ENCODE measurements at places on chromosomes 16 and 17. TPM values are rescaled to one million over a fixed set of nuclear protein-coding genes. Genes with fewer than 3 reads are reported as not detected.

The KCNH6 gene
- total RNA-seq, result not detected

The ZNF646 gene
- total RNA-seq, result 32.4 TPM

The KRTAP9-8 gene
- total RNA-seq, result not detected

The SREBF1 gene
- 132 TPM for total RNA-seq

The LHX1 gene
- total RNA-seq, result 1.1 TPM

The CCL7 gene
- total RNA-seq, result not detected

- H3K27ac ChIP-seq, result no peak overlapping the region
- no peak overlapping the region for H3K4me3 ChIP-seq
- H3K4me1 ChIP-seq, result peaks cover 22% of the 10 kb centered on the region
- H3K27me3 ChIP-seq, result no peaks in the 10 kb centered on the region
- DNase-seq, result no peak
Measured at GRCh38 chr17:40936976-40937375, 470 bp downstream of the KRT23 start.

DNA sequence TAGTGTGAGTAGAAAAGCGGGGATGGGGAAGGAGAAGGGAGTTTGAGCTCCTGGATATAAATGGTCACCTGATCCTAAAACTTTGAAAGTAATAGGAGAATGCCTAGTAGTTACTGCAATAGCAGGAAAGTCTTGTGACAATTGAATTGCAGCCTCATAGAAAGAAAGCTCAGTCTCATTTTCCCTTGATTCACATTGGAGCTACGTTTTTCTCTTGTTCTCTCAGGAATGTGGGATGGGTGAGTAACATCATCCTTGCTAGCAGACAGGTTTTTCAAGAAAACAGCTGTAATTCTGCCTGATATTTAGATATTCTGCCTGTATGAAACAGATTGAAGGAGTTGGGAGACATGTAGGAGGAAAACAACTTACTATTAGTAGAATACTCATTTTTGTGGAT is 25.3 kb downstream of the SF3B3 start:
- H3K36me3 ChIP-seq, result peaks cover 19% of the 10 kb centered on the region
- no peaks in the 10 kb centered on the region for H3K4me1 ChIP-seq
- no peak overlapping the region for H3K4me3 ChIP-seq
- no peaks in the 10 kb centered on the region for H3K27me3 ChIP-seq

DNA sequence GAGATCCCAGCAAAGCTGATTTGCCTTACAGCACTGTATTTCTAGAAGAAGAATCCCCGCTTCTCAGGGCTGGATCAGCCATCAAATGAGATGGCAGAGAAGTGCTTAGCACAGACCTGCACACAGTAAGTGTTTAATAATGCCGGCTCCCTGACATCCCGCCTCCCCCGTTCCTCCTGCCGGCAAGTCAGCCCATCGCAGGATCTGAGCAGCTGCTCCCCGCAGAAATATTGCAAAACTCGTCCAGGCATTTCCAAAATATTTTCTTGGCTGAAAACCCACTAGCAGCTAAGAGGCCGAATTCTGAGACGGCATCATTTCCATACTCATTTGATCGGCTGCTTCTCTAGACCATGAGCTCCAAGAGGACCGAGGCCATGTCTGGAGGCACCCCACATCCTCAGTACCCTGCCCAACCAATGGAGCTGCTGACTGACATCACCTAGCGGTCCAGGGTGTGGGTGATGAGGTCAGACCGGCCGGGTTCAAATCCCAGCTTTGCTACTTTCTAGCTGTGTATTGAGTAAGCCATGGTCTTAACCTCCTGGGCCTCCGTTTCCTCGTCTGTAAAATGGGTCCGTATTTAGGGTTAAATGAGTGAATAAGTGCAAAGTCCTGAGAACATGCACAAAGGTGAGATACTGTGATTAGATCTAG is 251.5 kb downstream of the KATNIP start:
- no peak overlapping the region for H3K4me3 ChIP-seq
- DNase-seq, result no peak
- H3K27me3 ChIP-seq, result peaks cover 48% of the 10 kb centered on the region
- H3K36me3 ChIP-seq, result no peaks in the 10 kb centered on the region
- no peak overlapping the region for H3K27ac ChIP-seq
- no peaks in the 10 kb centered on the region for H3K4me1 ChIP-seq

- H3K27me3 ChIP-seq, result no peaks in the 10 kb centered on the region
- no peak overlapping the region for H3K4me3 ChIP-seq
- no peak for DNase-seq
- peaks cover 8% of the 10 kb centered on the region for H3K4me1 ChIP-seq
Measured at GRCh38 chr17:69760562-69760961, 314.5 kb upstream of the KCNJ16 start.

DNA sequence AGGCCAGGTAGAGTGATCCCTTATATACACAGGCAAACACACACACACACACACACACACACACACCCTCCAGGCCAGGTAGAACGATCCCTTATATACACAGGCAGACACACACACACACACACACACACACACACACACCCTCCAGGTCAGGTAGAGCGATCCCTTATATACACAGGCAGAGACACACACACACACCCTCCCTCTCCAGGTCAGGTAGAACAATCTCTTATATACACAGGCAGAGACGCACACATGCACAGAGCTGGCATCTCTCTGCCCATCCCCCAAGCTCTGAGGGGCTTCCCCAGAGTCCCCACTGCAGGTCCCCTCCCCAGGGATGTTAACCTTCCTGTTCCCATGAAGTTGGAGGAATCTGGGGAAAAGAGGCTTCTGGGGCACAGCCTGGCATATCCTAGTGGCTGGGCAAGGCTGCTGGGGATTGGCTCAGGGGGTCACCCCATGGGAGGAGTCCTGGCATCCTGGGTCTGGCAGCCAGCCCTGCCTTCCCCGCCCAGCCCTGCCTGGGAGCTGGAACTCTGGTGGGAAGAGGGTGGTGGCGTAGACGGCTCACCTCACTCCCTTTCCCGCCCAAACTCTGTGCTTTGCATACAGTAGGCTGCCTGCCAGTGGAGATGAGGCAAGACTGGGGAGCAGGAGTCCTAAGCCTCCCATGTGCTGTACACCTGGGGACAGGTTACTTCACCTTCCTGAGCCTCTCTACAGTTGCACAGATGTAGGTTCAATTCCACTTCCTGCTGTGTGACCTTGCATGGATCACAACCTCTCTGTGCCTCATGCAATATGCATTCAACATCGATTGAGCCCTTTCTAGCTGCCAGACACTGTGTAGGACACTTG is 41.8 kb downstream of the TEKT5 start:
- no peak overlapping the region for H3K4me3 ChIP-seq
- no peaks in the 10 kb centered on the region for H3K36me3 ChIP-seq
- H3K4me1 ChIP-seq, result no peaks in the 10 kb centered on the region
- no peak for DNase-seq

DNA sequence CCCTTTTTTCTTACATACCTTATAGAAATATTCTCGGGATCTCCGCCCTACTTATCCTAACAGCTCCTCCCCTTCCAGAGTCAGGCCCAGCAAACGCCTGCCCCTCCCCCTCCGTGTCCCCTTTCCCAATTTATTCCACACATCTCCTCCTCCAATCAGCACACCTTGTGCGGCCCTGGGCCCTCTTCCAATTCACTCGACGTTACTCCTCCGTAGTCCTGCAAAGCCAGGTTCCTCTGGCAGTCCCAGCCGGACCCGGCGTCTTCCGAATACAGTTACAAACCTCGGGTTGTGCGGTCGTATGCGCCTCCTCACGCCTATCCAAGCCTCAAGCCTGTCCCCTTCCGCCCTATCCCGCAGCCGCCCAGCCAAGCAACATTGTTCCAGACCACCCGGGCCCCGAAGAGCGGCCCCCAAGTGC is 677 bp downstream of the CBX1 start:
- H3K4me3 ChIP-seq, result peak overlapping the region; percentile 99
- H3K27ac ChIP-seq, result peak overlapping the region; percentile 97
- peak; percentile 62 for DNase-seq
- H3K27me3 ChIP-seq, result no peaks in the 10 kb centered on the region
- H3K36me3 ChIP-seq, result peaks cover 2% of the 10 kb centered on the region

DNA sequence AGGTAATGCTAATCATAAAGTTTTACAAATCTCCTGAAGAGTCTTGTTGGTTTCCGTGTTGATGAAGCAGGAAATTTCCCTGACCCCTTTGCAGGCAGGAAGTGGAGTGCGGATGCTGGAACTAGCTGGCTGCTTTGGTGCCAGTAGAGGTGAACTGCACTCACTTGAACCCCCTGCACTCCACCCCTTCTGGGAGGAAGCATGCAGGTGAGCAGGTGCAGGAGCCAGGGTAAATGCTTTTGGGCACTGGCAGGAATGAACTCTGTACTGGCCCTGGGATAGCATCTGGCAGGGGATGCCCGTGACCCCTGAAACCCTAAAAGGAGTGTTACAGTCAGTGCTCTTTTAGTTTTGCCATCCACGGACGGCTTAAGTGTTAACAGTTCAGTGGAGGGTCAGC is 430.4 kb downstream of the WWOX start:
- H3K4me3 ChIP-seq, result no peak overlapping the region
- no peak for DNase-seq
- no peaks in the 10 kb centered on the region for H3K36me3 ChIP-seq
- no peaks in the 10 kb centered on the region for H3K27me3 ChIP-seq
- no peaks in the 10 kb centered on the region for H3K4me1 ChIP-seq

GRCh38 chr16:30395992-30396585 is 869 bp downstream of the ZNF48 start:
- H3K27ac ChIP-seq, result peak overlapping the region; percentile 93
- peak overlapping the region; percentile 92 for H3K4me3 ChIP-seq
- H3K4me1 ChIP-seq, result peaks cover 54% of the 10 kb centered on the region
- H3K36me3 ChIP-seq, result peaks cover 3% of the 10 kb centered on the region
- H3K27me3 ChIP-seq, result peaks cover 3% of the 10 kb centered on the region

- no peak overlapping the region for H3K4me3 ChIP-seq
- H3K36me3 ChIP-seq, result peaks cover 30% of the 10 kb centered on the region
- peaks cover 2% of the 10 kb centered on the region for H3K4me1 ChIP-seq
- H3K27me3 ChIP-seq, result no peaks in the 10 kb centered on the region
- no peak overlapping the region for H3K27ac ChIP-seq
Measured at GRCh38 chr16:89150090-89150835, 21.3 kb upstream of the CDH15 start.

All from neural crest cell (in vitro differentiated cells).